ENCODE measurements at places on chromosomes 4 and X. TPM values are rescaled to one million over a fixed set of nuclear protein-coding genes. Genes with fewer than 3 reads are reported as not detected.

The EMD gene
- total RNA-seq = 108 TPM

The NPY2R gene
- total RNA-seq = not detected

The MTNR1A gene
- not detected for total RNA-seq

The LGI2 gene
- total RNA-seq = not detected

The CFAP47 gene
- not detected for total RNA-seq

The ADAMTS3 gene
- total RNA-seq = 0.02 TPM

The BLOC1S4 gene
- total RNA-seq = 21.6 TPM

Data from activated CD8-positive, alpha-beta memory T cell treated with anti-CD3 and anti-CD28 coated beads for 36 hours (primary cell).